ENCODE measurements at places on chromosomes 5 and 9.

GRCh38 chr5:26026044-26026443, 1012.3 kb downstream of the CDH9 start:
- no peak for DNase-seq

- DNase-seq = no peak
Measured at GRCh38 chr9:110707419-110707818, 38.8 kb downstream of the MUSK start.

DNA sequence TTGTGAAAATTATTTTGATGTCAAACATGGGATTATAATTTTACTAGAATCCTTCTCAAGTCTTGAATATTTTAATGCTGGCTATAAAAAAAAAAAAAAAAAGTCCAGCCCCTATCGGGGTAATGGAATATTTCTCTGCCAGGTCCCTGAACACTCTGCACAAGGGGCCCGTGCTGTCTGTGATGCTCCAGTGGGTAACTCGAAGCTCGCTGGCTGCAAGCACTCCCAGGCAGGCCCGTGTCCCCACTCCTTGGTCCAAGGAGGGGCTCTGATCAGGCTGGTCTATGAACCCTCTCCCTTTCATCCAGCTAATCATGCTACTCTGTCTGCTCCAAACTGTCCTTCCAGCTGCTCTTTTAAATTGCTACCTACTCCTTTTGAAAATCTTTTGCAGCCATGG, 180.8 kb downstream of the GAPVD1 start:
- no peak for DNase-seq

DNA sequence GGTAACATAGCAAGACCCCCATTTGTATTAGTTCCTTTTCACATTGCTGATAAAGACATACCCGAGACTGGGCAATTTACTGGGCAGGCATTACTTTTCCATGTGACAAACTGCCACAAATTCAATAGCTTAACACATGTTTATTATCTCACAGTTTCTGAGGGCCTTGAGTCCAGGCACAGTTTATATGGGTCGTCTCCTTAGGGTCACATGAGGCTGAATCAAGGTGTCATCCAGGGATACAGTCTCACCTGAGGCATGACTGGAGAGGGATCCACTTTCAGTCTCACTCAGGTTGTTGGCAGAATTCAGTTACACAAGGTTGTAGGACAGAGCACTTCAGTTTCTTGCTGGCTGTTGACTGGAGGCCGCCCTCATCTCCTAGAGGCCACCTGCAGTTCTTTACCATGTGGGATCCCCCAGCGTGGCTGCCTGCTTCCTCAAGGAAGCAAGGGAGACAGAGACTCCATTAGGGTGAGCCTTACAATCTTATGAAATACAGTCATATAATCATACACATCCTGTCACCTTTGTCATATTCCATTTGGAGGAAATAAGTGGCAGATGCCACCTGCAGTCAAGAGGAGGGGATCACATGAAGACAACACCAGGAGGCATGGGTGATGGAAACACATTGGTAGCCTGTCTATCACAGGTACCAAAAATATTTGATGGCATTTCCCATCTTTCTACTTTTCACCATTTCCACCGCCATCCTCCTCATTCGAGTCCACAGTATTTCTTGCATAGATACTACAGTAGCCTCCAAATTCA, 15.1 kb upstream of the ERAP1 start:
- DNase-seq = no peak

GRCh38 chr9:21455320-21455719, 15.1 kb downstream of the IFNA1 start:
- DNase-seq = no peak

DNA sequence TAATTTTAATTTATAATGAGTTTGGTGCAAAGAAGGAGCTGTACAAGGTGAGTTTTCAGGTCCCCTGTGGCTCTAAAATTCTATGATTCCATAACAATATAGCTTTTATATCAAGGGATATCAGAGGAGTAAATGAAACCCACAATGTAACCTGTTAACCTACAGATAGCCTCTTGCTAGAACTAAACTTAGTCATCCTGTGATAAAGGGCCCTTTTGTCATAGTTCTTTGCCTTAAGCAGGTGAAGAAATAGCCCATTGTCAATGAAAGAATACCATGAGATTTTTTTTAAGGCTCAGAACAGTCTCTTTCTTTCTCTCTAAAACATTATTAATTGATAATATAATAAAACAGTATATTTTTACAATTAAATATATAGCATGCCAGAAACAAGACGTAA, 127.8 kb downstream of the NFIB start:
- DNase-seq = no peak

GRCh38 chr9:93096131-93096802, at the start of gene CARD19:
TSS of gene CARD19 (plus strand) at chr9:93096217. CDS start at chr9:93096346, 129 bp downstream.
- peak; percentile 59 for DNase-seq

DNA sequence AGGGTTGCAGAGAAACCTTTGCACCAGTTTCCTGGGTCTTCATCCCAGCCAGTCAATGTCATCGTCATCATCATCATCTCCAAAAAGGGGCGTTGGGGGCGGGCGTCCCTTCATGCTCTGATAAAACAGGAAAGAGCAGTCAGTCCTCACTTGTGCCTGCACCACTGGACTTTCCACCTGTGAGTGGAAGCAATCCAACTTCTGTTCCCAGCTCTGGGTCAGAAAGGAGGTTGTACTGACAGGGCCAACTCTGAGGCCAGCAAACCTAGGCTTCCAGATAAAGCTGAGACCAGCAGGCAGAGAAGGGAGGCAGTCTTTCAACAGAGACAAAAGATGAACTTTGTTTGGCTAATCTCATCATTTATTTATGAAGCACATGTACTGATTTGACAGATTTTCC, 15.2 kb downstream of the SLC31A2 start:
- DNase-seq = no peak

- DNase-seq = peak; percentile 59
Measured at GRCh38 chr5:66742083-66742895, 146.1 kb downstream of the MAST4 start.

GRCh38 chr9:755454-756381, 85.8 kb upstream of the DMRT1 start:
- no peak for DNase-seq

DNA sequence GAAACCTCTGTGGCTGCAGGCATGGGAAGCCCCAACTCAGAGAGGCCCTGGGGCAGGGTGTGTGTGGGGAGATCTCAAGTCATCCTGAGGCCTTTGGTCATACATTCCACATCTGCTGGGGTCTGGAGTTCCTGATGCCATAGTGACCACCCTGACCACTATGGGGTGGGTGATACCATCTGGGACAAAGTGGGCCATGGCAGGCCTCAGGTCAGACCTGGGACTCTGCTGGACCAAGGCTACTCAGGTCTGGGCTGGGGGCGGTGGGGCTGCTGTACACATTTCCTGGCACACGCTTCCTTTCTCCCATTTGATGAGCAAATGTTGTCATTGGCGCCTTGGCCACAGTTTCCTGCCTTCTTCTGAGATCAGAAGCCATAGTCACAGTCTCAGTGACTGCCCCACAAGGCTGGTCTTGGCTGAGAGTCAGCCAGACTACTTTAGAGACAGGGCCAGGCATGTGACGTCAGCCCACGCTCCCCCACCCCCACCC, 15.1 kb upstream of the ACSL6 start:
- no peak for DNase-seq

Measured in left ventricle myocardium inferior (tissue), 1 donor.